NCI-H524 (cell line): ENCODE measurements at places on chromosomes 3 and 15.

- no peak for DNase-seq
Observed at GRCh38 chr15:55627730-55628368, 39.7 kb upstream of the PYGO1 start.

- DNase-seq = no peak
Observed at GRCh38 chr15:20386198-20386597, 155.4 kb downstream of the GOLGA6L6 start.

GRCh38 chr3:138065949-138066348 is 49.5 kb downstream of the DZIP1L start:
- no peak for DNase-seq

GRCh38 chr15:72319985-72320671 is at the start of gene CELF6:
TSS of gene CELF6 (minus strand) at chr15:72320157. CDS start at chr15:72319874, 283 bp downstream.
- DNase-seq = peak; percentile 96

- no peak for DNase-seq
Observed at GRCh38 chr3:52891164-52891563, 6.2 kb downstream of the STIMATE start.

- no peak for DNase-seq
Observed at GRCh38 chr3:187942658-187943241, 197.5 kb upstream of the BCL6 start.

DNA sequence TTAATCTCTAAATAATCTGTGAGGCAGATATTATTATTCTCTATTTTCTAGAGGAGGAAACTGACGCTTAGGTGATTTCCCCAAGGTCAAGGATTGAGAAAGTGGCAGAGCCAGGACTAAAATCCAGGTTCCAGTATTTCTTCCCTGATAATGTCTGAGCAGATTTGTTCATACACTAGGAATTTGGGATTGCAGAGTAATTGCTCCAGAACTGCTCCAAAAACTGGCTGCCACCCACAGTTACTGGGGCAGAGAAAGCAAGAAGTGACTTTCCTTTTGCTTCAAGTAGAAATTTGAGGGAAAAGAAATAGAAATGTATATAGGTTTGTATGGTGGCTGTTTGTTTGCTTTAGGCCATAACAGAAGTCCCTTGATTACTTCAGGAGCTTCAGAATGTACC is 60.6 kb downstream of the SLC12A8 start:
- no peak for DNase-seq

DNA sequence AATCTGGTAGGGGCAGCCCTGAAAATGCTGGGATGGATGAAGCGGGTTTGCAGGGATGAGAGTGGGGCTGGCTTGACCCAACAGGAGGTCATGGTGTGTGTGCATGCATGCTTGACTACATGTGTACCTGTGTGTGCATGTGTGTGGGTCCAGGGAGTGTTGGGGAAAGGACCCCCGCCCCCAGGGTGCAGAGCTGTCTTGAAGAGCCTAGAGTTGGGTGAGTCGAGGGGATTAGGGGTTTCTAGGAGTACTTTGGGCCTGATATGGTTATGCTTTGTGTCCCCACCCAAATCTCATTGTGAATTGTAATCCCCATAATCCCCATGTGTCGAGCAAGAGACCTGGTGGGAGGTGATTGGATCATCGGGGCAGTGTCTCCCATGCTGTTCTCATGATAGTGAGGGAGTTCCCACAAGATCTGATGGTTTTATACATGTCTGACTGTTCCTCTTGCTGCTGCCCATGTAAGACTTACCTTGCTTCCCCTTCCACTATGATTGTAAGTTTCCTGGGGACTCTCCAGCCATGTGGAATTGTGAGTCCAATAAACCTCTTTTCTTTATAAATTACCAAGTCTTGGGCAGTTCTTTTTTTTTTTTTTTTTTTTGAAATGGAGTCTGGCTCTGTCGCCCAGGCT is 5.2 kb upstream of the LCTL start:
- DNase-seq = no peak

DNA sequence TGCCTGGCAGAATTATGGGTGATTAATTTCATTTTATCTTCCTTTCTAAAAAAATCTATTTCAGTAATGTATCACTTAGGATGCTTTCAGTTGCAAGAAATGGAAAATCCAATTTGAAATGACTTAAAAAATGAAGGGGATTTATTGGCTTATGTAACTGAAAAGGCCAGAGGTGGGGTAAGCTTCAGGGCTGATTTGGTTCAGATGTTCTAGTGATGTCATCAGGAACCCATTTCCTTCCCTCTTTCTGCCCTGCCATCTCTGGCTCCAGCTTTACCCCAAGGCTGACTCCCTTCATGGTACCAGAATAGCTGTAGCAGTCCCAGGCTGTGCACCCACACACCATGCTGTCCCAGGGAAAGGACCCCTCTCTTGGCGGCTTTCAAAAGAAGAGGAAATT is 18.5 kb upstream of the REC114 start:
- DNase-seq = no peak
